ENCODE measurements at places on chromosomes 7 and 10.

- DNase-seq = peak; percentile 97
Measured at GRCh38 chr10:110226543-110226925, 19.1 kb downstream of the MXI1 start.

GRCh38 chr7:33904681-33905388, 504 bp upstream of the BMPER start:
- DNase-seq = peak; percentile 68

GRCh38 chr7:52107355-52107754, 790.7 kb upstream of the COBL start:
- DNase-seq = no peak

DNA sequence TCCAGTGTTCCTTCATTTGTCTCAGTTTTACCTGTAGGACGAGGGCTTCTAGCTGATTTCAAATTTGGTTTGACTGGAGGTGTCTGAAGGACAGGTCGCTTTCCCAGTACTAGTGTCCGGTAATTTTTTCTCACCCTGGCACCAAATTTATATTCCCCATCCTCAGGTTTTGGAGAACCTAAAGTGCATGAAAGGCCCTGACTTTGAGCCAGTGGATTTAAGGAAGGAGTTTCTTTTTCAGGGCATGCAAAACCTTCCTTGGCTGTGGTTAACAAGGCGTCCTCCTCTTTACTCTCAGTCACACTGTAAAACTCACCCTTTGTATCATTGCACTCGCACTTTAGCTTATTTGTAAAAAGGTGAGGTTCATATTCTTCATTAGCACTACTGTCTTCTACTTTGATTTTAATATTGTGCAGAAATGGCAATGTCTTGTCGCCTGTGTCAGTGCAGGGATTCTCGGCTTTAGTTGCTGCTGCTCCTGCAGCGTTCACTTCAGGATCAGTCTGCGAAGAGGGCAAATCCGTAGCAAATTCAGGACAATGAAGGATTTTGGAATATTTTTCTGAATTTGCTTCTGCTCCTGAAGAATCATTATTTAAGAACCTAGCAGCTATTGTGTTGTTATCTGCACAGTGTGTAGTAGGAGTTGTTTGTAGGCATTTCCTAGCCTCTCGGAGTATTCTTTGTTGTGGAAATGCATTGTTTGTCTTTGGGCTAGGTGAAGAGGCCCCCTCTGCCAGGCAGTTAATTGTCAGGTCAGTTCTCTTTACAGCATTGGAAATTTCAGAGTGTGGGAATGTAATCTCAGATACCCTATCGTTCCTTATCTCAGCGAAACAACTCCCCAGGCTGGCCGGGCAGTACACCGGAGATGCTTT, 9.9 kb downstream of the SKIDA1 start:
- DNase-seq = no peak

DNA sequence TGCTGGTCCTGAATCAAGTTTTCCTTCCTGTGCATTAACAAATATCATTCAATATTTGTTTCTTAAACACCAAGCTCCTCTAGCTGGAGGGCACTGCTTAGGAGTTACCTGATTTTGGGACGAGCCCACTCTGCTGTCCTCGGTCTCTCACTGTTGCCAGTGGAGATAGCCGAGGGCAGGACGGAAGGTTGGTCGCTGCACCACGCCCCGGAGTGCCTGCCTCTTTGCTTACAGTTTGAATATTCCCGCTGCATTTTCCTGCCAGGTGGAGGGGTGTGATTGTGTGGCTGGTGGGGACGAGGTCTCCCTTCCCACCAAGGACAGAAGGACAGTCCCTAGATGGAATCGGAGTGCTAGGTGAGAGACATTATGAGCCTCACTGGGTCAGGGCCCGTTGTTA, 201.5 kb downstream of the DNAJB6 start:
- DNase-seq = no peak

GRCh38 chr10:124977648-124978375, 35.9 kb downstream of the ZRANB1 start:
- no peak for DNase-seq

DNA sequence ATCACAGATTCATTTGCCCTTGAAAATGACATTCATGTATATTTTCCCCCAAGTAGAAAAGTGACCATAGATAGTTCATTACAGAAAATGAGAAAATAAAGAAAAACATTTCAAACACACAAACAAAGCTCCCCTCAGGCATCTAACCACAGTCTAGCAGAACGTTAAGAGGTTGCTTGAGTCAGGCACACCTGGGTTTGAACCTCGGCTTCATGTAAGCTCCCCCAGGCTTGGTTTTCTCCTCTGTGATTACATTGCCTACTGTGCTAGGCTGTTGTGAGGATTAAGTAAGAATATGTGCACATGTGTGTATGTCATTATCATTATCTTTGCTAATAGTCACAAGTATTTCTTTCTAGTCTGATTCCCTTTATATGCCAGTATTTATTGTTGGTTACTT, 9.1 kb downstream of the DNTT start:
- no peak for DNase-seq

DNA sequence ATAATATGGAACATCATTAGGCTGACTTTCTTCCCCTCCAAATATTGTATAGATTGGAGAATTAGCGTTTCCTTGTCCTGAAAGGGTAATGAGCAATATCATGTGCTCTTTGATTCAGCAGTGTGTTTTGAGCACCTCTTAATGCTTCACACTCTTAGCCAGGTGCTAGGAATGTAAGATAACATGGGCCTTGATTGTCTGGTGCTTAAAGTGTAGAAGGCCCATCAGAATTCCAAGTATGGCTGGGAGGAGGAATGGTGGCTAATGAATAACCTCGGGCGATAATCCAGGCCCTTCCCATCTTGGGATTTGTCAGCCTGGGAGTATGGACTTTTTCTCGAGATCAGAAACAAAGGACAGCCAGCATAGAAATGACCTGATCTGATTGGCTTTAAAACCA, 8.6 kb downstream of the TSPAN13 start:
- no peak for DNase-seq

- peak; percentile 92 for DNase-seq
Measured at GRCh38 chr7:143381427-143382125, 431 bp downstream of the ZYX start.

DNA sequence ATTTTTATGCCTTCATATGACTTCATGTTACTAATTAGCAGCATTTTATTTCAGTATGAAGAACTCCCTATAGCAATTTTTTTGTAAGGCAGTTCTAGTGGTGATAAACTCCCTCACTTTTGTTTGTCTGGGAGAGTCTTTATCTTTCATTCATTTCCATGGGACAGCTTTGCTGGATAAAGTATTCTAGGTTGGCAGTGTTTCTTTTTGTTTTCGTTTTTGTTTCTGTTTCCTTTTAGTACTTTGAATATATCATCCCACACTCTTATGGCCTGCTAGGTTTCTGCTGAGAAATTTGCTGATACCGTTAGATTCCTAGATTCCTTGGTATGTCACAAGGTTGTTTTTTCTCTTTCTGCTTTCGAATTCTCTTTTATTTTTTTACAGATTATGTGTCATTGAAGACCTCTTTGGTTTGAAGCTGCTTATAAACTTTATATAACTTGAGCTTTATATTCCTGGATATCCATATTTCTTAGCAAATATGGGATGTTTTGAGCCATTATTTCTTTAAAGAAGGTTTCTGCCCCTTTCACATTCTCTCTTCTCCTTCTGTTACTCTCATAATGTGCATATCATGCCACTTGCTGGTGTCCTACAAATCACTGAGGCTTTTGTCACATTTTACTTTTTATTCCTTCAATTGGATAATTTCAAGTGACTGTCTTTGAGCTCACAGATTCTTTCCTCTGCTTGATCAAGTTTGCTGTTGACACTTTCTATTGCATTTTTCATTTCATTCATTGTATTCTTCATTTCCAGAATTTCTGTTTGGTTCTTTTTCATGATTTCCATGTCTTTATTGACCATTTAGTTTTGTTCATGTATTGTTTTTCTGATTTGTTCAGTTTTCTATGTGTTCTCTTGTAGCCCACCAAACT, 28.9 kb upstream of the AHR start:
- no peak for DNase-seq

DNA sequence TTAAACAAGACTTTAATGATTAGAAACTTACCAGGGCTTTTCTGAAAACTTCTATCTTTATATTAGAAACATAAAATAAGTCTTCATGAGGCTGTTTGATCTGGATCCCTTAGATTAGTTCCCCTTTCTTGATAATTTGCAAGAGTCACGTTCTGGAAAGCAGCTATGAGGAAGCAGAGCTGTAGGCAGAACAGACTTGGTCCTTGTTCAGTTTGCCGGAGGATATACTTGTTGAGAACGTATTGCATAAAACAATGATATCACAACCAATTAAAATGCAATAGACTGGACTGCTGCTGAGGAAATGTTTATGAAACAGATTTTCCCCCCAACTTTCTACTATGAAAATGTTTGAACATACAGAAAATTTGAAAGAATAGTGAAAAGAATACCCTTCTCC, 2.8 kb downstream of the SAMD9L start:
- DNase-seq = no peak

DNA sequence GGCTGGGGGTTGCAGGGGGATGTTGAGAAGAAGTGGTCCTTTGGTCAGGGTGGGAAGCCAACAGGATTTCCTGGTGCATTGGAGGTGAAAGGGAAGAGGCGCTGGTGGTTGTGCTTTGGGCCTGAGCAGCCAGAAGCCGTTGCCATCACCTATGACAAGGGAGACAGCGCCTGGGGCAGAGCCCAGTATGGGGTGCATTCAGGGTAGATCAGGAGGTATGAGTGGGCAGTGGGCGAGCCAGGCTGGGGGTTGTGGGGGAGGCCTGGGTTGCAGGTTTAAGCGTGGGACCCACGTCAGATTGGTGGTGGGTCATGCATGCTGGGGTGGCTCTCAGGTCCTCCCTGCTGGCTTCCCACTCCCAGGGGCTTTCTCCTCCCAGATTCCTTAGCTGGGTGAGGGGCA, 6.3 kb upstream of the PILRB start:
- peak; percentile 43 for DNase-seq

All from sigmoid colon (tissue), 7 donors.